ENCODE measurements at places on chromosomes 3 and 15.

DNA sequence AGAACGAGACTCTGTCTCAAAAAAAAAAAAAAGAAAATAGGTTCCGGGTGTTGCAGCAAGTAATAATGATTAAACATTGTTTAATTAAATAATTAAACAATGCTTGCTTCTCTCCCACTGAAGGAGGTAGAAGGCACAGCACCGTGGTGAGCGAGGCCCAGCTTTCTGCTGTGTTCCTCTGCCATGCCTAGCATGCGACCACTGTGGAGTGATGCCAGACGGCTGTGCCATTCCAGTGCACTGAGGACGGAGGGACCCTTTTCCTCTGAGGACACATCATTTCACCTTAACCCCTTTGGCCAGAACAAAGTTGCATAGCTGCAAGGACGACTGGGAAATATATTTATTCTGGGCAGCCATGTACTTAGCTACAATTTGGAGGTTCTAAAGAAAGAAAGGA is 322.8 kb upstream of the TPRG1 start:
- no peak for DNase-seq

GRCh38 chr15:58546635-58547627 is 115.1 kb downstream of the LIPC start:
- DNase-seq = no peak

DNA sequence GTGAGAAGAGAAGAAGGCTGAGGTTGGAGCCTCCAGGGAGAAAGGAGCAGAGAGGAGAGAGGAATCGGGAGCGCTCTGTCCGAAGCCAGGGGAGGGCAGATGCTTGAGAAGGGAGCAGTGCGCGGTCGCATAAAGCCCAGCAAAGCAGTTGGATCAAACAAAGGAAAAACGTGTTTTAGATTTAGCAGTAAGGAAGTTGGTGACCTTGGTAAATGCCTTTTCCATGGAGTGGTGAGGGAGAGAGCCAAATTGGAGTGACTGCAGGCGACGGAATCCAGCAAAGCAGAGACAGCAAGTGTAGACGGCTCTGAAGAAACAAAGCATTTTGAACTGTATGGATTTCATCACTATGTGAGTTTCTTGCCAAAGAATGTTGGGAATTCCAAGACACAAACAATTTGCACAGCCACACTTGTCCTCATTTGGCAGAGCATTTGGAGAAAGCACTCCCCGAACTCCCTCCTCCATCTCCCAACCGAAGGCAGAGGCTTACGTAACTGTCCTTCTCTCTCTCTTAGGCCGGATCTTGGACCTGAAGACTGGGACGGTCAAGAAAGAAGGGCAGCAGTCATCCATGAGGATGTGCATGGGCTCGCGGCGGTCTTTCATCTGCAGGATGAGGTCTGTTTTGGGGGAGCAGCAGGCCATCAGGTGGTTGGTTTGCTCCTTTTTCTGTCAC is 103.6 kb downstream of the ARNT2 start:
- no peak for DNase-seq

- no peak for DNase-seq
Measured at GRCh38 chr3:95277613-95278012, 1214.8 kb downstream of the NSUN3 start.

DNA sequence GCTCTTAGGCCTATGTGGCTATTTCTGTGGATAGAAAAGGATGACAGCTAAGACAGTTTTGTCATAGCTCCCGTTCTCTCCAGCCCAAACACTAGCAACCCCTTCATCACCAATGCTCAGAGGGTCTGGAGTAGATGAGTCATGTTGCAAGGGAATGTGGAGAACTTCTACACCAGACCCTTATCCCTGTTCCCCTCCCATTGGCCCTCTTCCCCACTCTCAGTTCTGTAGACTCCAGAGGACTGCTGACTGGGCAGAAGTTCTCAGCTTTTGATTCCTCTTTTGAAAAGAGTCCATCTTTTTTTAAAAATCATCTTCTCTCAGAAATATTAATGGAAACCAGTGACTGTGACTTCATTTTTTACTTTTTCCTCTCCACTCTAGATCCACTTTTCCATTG is 2.4 kb upstream of the MYZAP start:
- DNase-seq = no peak

DNA sequence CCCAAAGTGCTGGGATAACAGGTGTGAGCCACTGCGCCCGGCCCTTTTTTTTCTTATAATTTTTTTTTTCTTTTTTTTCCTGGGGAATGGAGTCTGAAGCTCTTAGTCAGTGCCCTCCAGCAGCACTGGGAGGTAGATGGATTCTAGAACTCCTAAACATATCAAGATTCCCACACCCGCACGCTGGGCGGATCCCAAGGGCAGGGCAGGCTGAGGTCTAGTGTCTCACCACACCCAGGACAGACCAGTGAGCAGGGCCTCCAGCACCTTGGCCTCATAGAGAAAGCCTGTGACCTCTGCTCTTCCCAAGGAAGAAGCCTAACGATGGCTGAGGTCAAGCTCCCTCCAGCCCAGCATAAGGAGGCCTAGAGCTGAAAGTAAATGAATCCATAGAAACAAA is 153.7 kb upstream of the MEF2A start:
- no peak for DNase-seq

GRCh38 chr3:17074559-17074958 is 189.8 kb downstream of the PLCL2 start:
- DNase-seq = no peak
